ENCODE measurements at places on chromosomes 4 and X. TPM values are rescaled to one million over a fixed set of nuclear protein-coding genes. Genes with fewer than 3 reads are reported as not detected.

Gene TGIF2LX
- not detected for total RNA-seq

Gene LUZP4
- total RNA-seq, result not detected

Gene XAGE2
- total RNA-seq, result not detected

Gene ARMCX2
- 57.1 TPM for total RNA-seq

Gene C4orf51
- not detected for total RNA-seq

Gene PRSS12
- total RNA-seq, result 24.9 TPM

Gene FRMD7
- 0.41 TPM for total RNA-seq

Gene JADE3
- total RNA-seq, result 10.2 TPM

Gene P2RY8
- total RNA-seq, result under 0.01 TPM

Gene ALB
- 0.41 TPM for total RNA-seq

Gene SSX4
- not detected for total RNA-seq

Gene MAGEB4
- total RNA-seq, result not detected

Gene S100G
- total RNA-seq, result not detected

Gene NDST4
- total RNA-seq, result 6.1 TPM

Gene GAGE2A
- not detected for total RNA-seq

Gene GAGE12F
- not detected for total RNA-seq

Gene PCDH18
- total RNA-seq, result 30.6 TPM

Gene SPIN3
- 31.8 TPM for total RNA-seq

Gene TAF7L
- total RNA-seq, result 0.41 TPM

Gene SATL1
- 1.2 TPM for total RNA-seq

Gene MAGEC1
- total RNA-seq, result not detected

Gene LONRF3
- total RNA-seq, result 1.6 TPM

Gene GPRASP2
- total RNA-seq, result 84.8 TPM

Gene TMEM154
- under 0.01 TPM for total RNA-seq

Gene VCX2
- not detected for total RNA-seq

Gene NDNF
- 4.1 TPM for total RNA-seq

Gene SH2D1A
- total RNA-seq, result not detected

Gene VEGFC
- 1.6 TPM for total RNA-seq

Gene CENPVL3
- total RNA-seq, result 2.4 TPM

Gene TSPAN5
- total RNA-seq, result 67.3 TPM

Gene NPNT
- total RNA-seq, result 60.3 TPM

Gene EMCN
- total RNA-seq, result 2.9 TPM

Gene GABRB1
- total RNA-seq, result 85.6 TPM

Gene CT45A2
- not detected for total RNA-seq

Gene PF4V1
- total RNA-seq, result 0.41 TPM

Gene PIR
- 2.0 TPM for total RNA-seq

Gene FAM9B
- total RNA-seq, result not detected

Gene MAGEE1
- 16.3 TPM for total RNA-seq

Gene ESX1
- not detected for total RNA-seq

Gene DNAAF6
- not detected for total RNA-seq

Gene AMTN
- total RNA-seq, result not detected

Gene USP26
- not detected for total RNA-seq

Gene PSAPL1
- not detected for total RNA-seq

Gene HSFX2
- total RNA-seq, result 1.2 TPM

Gene TRIM60
- not detected for total RNA-seq

Gene SERPINA7
- total RNA-seq, result not detected

Gene HMX1
- not detected for total RNA-seq

Gene CT45A8
- total RNA-seq, result not detected

Gene TBC1D8B
- total RNA-seq, result 0.41 TPM

Gene CENPVL2
- 3.3 TPM for total RNA-seq

Gene ASB9
- total RNA-seq, result 0.82 TPM

Gene NFXL1
- total RNA-seq, result 13.5 TPM

Gene GPC4
- total RNA-seq, result 1.2 TPM

Gene SPANXN3
- total RNA-seq, result not detected

Gene AMOT
- total RNA-seq, result 12.6 TPM

Gene SLITRK4
- 52.6 TPM for total RNA-seq

Gene CT45A1
- not detected for total RNA-seq

Gene LRRC66
- 0.41 TPM for total RNA-seq

Gene TMEM156
- 0.41 TPM for total RNA-seq

Measured in frontal cortex (tissue), 4 donors.